ENCODE measurements at places on chromosomes 13 and 19.

GRCh38 chr19:56596676-56597075 lies 1.6 kb downstream of the ZNF71 start:
- DNase-seq, result no peak

DNA sequence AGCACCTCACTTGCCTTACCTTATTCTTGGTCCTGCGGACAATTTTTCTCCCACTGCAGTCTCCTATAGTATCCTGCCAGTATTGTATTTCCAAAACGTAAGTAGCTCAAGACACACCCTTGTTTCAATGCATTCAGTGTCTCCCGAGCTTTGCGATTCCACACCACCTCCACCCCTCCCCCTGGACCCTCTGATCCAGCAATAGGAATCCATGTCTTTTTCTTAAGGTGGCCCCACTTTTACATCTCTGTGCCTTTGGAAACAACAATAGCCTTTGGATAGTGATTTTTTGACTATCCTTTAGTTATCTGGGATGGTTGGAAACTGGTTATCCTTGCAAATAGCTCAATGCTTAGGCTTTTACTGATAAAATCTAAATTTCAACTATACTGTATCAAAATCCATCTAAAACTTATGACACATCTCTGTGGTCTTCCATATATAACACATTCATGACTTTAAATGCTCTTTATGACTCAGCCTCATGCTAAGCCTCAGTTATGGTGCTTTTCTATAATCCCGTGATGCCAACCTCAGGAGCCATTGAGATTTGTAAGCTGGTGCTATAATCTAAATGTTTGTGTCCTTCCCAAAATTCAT lies 27.1 kb downstream of the FAM216B start:
- no peak for DNase-seq

GRCh38 chr19:7391218-7391670 lies 42.5 kb downstream of the ARHGEF18 start:
- DNase-seq, result no peak

GRCh38 chr13:39197647-39198007 lies 159.4 kb downstream of the NHLRC3 start:
- no peak for DNase-seq

- no peak for DNase-seq
Measured at GRCh38 chr13:110229905-110230563, 76.9 kb downstream of the COL4A1 start.

DNA sequence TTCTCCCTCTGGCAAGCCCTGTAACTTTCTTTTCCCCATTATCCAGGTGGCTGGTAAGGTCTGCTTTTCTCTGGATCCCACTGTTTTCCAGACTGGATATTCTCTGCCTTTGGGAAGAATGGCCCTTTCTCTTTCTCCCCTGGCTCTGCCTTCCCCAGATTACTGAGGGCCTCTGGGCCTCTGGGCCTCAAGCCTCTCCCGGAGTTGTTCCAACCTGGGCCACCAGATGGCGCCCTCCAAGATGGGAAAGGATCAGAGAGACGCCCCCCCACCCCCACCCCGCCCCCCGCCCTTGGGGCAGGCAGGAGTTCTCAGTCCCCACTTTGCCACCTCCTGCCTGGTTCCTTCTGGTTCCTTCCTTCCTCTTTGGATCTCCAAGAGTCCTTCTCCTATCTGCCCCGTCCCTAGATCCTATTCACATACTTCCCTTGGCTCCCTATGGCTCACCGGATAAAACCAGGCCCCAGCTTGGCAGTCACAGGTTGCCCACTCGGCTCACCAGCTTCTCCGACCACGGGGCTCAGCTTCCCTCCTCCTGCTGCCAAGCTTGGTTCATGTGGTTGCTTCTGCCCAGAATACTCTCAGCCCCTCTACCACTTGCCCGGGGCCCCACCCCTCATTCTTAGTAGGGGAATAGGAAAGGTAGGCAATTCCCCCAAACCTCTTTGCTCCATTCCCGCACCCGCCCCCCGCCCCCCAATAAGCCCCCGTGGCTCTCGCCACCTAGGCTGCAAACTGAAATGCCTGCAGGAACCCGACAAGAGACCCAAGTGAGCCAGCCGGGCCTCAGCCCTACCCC lies 13.1 kb downstream of the EPS8L1 start:
- DNase-seq, result peak; percentile 49

DNA sequence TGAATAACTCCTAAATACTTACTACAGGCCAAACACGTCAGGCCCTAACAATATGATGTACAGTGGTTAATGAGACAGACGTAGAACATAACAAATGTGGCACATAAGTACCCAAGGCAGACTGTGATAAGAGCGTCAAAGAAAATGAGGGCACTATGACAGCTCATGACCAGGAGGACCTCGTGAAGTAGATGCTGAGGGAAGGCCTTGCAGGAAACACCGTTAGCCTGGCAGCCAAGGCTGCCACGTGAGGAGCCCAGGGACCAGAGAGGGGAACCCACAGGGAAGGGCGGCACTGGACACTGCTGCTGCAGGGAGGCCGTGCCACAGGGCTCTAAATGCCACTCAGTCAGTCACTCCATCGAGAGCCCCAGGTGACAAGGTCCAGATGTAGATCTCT lies 5.7 kb downstream of the TUBGCP3 start:
- DNase-seq, result no peak

GRCh38 chr13:74287724-74288169 lies 153.5 kb upstream of the KLF12 start:
- DNase-seq, result peak; percentile 87

DNA sequence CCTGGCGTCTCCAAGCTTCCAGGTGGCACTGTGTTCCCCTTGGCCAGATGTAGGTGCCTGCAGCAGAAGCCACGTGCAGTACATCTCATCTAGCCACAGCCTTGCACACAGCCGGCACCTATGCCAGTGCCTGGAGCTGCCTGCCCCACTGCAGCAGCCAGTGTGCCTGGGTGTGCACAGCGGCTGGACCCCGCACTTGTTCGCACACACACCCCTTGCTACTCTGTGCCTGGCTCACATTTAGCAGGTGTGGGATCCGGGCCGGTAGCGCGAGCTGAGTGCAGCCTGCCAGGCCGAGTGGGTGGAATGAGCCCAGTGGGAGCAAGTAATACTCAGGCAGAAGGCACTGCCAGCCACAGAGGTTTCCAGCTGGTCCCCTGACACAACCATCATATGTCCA lies 26.9 kb upstream of the RBM26 start:
- no peak for DNase-seq

- no peak for DNase-seq
Measured at GRCh38 chr19:12647490-12648071, 19.0 kb downstream of the MAN2B1 start.

GRCh38 chr13:76523740-76524340 lies 362.4 kb downstream of the KCTD12 start:
- peak; percentile 81 for DNase-seq

- DNase-seq, result no peak
Measured at GRCh38 chr19:18731562-18732008, 48.1 kb downstream of the CRTC1 start.

- DNase-seq, result no peak
Measured at GRCh38 chr19:51559240-51559639, 11.8 kb upstream of the ZNF175 start.

- DNase-seq, result no peak
Measured at GRCh38 chr19:45972081-45972946, 1.4 kb downstream of the NOVA2 start.

GRCh38 chr19:40613690-40614621 lies 12.8 kb downstream of the LTBP4 start:
- DNase-seq, result peak; percentile 83

DNA sequence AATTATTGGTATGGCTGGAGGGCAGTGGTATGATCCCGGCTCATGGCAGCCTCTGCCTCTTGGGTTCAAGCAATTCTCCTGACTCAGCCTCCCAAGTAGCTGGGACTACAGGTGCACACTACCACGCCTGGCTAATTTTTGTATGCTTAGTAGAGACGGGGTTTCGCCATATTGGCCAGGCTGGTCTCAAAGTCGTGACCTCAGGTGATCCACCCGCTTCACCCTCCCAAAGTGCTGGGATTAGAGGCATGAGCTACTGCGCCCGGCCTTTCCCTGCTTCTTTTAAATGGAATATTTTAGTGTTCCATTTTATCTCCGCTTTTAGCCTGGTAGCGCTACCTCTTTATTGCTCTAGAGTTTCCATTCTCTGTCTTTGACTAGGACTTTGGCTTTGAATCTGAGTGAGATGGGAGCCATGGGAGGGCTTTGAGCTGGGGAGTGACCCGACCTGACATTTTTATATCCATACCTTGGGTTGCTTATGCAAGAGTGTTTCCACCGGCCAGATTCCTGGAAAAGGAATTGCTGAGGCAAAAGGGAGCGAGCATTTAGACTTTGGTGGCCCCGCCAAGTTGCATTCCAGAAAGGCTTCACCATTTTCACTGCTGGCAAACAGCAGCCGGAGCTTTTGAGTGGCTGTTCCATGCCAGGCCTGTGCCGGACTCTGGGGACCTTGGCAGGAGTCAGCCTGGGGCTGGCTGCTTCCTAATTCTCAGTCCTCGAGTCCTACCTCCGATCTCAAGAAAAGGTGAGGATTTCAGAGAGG lies 22.9 kb downstream of the BICRA start:
- DNase-seq, result no peak

DNA sequence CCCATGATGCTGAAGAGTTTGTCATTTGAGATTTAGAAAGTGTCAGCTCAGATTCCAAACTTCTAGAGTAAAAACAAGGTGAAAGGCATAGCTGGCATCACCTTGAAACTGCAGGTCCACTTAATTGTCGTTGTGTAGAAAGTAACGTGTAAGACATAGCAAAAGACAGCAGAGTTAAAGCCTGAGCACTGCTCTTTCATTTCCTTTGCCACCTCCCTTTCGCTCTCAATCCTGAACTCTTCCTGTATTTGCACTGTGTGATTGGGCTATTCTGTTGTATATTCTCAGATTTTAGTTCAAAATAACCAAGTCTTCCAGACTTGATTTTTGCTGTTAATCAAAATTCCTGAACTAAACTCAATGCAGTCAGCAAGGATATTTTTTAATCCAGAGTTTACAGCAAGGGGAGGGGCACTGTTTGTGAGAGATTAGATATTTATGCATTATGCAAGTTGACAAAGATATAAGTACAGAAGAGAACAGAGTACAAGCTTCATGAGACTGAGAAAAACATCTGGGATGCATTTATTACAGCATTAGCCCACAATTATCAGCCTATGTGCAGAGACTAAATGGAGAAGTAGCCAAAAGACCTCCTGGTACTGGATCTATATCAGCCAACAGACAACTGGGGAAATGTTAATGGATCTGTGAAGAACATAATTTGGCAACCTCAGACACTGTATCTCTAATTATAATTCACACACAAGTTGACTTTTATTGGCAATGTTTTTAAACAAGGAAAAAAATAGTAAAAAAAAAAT lies 328.6 kb downstream of the SUCLA2 start:
- DNase-seq, result no peak

- DNase-seq, result no peak
Measured at GRCh38 chr19:1987197-1988187, 28.0 kb downstream of the BTBD2 start.

- DNase-seq, result no peak
Measured at GRCh38 chr13:45522571-45522970, 57.8 kb downstream of the COG3 start.

DNA sequence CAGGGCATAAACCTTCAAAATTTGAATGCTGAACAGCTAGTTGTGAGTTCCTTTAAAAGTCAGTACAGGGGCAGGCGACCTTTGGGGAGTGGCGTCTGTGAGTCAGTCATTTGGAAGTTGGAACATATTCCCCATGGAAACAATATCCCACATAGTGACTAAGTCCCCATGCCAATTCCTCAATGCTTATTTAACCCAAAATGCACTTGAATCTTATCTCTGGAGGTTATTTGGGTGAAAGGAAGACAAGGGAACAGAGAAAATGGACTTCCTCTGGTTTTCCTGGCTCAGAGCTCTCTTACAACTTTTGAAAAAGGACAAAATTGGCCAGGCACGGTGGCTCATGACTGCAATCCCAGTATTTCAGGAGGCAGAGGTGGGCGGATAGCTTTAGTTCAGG lies 479.2 kb upstream of the NBEA start:
- no peak for DNase-seq

DNA sequence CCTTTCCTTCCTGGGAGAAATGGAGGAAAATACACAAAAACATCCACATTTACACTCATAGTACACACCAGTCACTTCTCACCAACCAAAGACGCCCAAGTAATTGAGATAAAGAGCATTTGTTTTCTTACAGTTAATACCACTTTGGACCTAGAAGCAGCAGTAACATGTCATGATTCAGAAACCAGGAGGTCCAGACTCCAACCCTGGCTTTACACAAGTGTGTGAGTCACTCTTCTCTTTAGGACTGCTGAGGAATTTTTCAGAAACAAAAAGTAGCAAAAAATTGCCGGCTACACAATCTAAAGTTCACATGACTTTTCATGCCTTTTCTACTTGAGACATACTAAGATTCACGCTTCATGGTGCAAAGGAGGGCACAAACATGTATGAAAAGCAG lies 42.1 kb downstream of the TUBGCP3 start:
- DNase-seq, result no peak

- no peak for DNase-seq
Measured at GRCh38 chr13:37640499-37640898, 41.9 kb upstream of the POSTN start.

- no peak for DNase-seq
Measured at GRCh38 chr19:40594657-40595091, 6.5 kb upstream of the LTBP4 start.

Data from MM.1S (cell line).